Fibroblast of lung (primary cell): ENCODE measurements at places on chromosomes 4 and X. TPM values are rescaled to one million over a fixed set of nuclear protein-coding genes. Genes with fewer than 3 reads are reported as not detected.

DNA sequence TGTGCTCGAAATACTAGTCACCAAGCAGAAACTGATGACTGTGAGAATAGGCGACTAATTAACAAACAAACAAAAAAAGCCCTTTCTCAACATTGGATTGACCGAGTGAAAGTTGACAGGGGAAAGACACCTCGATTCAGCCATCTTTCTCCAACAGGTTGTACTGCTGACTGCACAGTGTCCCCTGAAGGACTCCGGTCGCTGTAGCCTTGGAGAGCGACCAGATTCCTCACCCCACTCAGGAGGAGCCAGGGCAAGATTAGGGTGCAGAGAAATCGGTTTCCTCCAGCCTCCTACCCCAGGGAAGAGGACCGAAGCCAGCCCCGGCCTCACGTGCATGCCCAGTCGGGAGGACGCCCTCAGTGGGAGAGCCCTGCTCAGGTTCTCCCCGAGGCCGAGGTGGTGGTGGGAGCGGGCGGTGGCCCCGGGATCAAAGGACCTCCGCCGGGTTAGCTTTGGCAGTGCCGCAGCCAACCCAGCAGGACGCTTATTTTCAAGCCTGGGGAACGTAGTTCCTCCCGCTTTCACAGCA is 1.1 kb upstream of the RAP1GDS1 start:
- DNase-seq: no peak

DNA sequence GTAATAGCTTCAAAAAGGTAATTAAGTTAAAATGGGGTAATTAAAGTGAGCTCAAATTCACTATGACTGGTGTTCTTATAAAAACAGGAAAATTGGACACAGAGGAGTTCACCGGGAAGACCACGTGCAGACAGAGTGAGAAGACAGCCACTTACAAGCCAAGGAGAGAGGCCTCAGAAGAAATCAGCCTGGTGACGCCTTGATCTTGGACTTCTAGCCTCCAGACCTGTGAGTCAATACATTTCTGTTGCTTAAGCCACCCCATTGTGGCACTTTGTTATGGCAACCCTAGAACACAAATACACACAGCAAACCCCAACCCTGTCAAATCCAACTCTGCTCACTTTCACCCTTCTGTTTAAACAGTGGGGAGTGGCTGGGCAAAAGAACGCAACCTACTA is 4.1 kb upstream of the CD38 start:
- no peak for DNase-seq

DNA sequence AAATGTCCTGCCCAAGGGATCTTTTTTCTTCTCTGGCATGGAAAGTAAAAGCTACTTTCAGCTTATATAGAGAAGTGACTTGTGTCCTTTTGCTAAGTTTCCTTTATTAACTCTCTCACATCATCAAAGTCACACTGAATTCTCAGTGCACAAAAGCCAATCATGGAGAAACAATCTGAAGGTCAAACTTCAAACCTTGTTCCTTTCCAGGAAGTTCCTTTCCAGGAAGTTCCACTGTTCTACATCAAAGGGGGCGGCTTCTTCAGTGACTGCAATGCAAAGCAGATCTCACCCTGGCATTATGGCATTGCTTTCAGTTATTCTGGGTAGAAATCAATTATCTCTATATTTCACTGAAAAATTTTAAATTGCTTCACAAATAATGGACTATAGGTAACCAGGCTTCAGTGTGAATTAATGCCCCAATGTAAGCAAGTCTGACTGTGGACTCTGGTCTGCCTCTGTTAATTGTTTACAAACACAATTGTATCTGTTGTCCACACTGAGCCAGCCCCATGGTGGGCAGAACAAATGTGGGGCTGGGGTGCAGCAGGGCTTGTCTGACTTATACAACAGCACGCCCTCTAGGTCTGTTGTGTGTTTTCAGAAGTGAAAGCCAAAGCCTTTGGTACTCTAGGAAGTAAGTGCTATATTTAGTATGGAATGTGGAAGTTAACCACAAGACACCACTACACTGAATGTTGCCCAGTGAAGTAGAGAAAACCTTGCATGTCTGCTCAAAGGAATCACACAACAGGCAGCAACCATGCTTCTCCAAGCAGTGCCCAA is 98.8 kb downstream of the CDS1 start:
- peak; percentile 90 for DNase-seq

GRCh38 chr4:117447925-117448324 is 362.5 kb upstream of the TRAM1L1 start:
- no peak for DNase-seq

- peak; percentile 59 for DNase-seq
Observed at GRCh38 chr4:109977854-109978501, 65.3 kb downstream of the EGF start.

GRCh38 chr4:137702512-137702911 is 170.2 kb upstream of the PCDH18 start:
- DNase-seq: no peak

DNA sequence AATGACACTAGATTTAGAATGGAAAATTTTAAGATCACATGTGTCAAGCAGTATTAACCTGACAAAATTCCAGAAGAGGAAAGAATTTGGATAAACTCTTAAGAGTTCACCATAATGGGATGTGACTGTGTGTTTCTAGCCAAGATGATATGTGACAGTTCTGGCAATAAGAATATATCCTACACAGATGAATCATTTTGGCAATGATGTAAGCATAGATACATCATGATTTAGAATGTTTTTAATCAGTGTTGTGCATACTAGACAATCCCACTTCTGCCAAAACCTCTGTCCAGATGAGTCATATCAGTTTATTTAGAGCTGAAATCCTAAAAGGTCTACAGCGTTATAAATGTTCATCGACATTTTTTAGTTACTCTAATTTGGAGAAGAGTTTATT is 48.8 kb downstream of the PTCHD1 start:
- peak; percentile 81 for DNase-seq

DNA sequence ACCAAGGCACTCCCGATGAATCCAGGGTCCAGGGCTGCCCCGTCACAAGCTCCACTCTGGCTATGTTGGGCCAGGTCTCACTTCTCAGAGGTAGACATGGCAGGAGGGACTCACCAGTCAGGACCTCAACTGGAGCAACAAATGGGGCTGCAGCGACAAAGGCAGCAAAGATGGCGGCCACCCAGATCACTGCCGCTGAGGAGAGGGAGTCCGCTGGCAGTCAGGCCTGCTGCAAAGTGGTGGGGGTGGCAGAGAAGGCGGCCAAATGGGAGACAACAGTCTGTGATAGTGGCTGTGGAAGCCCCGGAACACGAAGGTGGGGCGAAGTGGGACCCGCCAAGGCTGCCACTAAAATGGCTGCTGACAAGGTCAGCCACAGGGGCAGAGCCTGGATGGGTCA is 143.3 kb upstream of the RADX start:
- no peak for DNase-seq

DNA sequence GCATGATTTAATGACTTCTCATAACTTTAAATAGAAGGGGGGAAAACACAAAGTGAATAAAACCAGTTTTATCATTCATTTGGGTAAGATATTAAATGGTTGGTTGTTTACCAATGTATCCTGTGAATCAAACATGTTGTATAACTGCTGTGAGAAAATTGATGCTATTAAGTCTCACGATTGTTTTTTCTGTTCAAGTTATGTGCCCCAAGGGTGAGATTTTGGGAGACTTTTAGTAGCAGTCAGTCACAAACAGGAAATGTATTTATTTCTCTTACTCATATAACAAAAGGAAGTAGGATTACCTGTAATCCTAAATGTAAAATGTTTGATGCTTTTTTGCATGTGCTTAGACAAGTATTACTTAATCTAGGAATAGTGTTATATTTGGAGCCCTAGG is 39.2 kb downstream of the MTHFD2L start:
- DNase-seq: no peak

DNA sequence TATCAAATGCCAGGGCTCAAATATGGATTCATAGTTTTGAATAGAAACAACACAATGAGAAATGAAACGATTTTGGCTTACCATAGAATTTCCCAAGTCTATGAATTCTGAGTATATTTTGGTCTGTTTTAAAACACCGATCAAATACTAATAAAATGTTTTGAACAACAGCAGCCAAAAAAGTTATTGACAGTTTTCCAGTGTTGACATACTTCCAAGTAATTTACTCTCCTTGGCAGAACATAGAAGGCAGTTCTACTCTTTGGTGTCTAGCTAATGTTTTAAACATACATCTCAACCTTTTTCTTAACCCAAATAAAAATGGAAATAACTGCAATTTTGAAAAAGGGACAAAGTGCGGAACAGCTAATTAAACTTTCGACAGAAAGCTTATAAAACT is 1419.8 kb downstream of the ADGRL3 start:
- no peak for DNase-seq

HSPA4L gene
- 3.9 and 9.9 TPM in 2 replicates for polyA plus RNA-seq

DNA sequence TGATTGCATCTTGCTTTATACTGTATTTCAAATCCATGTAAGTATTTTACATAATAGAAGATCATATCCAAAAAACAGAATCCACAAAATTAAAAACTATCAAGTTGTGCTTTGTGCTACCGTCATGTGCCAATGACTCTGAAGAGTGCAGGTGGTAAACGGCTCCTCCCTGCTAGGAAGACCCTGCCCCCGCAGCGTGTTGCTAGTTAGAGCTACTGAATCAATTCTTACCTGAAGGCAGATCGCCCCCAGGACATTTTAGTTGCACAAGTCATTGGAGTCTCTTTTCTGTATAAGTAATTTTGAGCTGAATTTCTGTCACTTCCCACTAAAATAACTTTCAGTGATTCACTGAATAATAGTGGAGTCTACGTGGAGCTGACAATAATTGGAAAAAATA is 599.5 kb upstream of the ZFP42 start:
- DNase-seq: no peak

- DNase-seq: no peak
Observed at GRCh38 chr4:94202769-94203168, 4.9 kb upstream of the SMARCAD1 start.

GRCh38 chr4:185552254-185552653 is 16.9 kb upstream of the PDLIM3 start:
- no peak for DNase-seq

DNA sequence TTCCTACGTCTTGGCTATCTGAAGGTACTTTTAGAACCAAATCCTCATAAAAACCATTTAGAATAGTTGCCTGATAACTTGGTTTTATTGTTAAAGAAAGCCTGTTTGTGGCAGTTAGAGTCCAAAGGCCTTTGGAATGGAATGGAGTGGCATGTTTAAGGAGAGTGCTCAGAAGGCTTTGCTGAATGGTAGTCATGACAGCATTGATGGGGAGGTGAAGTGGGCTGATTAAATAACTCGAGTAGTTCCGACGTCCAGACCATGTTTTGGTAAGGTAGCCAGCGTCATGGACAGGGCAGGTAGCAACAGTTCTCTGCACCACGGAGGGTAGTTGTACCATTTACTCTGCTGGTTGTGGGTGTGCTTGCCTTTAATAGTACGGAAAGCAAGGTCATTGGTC is 86.3 kb upstream of the CLDN34 start:
- DNase-seq: no peak

DNA sequence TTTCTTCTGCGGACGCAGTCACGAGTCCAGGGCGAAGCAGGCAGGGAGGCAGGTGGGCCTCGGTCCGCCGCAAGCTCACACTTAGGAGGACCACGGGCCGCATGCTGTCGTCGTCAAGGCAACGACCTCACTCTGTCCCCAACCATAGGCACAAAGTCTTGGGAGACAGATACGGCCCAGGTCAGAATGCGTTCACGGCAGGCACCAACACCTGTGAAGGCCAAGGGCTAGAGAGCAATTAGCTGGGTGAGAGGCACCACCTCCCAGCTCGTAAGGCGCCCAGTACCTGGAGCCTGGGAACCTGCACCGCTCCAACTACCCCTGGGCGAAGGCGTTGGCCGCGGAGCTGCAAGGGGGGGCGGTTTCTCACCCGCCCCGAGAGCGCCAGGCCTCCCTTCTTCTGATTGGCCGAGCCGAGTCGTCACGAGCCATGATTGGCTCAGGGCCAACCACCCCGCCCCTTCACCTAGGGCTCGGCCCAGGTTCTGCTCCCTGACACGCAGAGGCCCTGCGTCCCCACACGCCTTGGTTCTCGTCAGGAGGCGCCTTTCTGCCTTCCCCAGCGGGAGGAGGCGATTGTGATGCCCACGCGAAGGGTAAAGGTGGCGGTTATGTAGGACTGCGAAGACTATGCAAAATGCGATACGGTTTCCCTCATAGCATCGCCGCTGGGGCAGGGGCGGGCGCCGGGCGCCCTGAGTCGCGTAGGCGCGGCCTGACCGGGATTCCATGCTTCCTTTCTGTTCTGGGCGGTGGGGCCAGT is at the start of gene CDKL2:
Gene CDKL2, minus strand, starts transcription at position 355 of the 763 bp plus-strand sequence. CDS start 4,540 bp downstream, outside the sequence.
- DNase-seq: peak; percentile 55

- no peak for DNase-seq
Observed at GRCh38 chrX:51834076-51834475, 59.3 kb upstream of the MAGED1 start.

HHIP gene
- 0.52 and 0.59 TPM in 2 replicates for polyA plus RNA-seq

- no peak for DNase-seq
Observed at GRCh38 chrX:112147206-112147605, 64.6 kb upstream of the TRPC5 start.

AMTN gene
- not detected in 2 replicates for polyA plus RNA-seq

DNA sequence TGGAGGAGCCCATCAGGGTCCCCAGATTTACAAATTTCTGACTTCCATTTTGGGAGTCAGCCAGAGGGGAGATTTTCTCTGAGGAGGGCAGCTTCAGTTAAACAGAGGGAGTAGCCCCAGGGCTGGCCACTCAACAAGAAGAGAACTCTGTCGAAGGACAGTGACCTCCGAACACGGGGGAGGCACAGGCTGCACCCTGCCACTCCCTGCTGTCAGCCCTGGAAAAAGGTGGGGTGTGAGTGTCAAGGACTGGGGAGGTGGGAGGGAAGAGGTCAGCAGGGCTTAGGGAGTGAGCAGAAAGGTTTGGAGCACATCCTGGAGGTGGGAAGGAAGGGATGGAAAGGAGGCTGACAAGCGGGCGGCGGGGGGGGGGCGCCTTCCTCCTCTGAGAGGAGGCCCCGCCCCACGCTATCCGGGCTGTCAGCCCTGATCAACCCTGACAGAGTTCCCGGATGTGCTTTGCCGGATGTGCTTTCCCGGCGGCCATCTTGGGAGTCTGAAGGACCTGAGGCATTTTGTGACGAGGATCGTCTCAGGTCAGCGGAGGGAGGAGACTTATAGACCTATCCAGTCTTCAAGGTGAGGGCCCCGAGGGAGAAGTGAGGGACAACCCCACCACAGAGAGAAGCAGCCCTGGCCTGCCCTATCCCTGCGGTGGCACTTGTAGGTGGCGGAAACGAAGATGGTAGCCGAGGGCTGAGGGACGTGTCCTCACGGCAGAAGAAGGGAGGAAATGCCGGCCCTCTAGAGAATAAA is at the start of gene MAGEC1:
Gene MAGEC1, plus strand, starts transcription at position 495 of the 756 bp plus-strand sequence. CDS start 1,179 bp downstream, outside the sequence.
- no peak for DNase-seq

DNA sequence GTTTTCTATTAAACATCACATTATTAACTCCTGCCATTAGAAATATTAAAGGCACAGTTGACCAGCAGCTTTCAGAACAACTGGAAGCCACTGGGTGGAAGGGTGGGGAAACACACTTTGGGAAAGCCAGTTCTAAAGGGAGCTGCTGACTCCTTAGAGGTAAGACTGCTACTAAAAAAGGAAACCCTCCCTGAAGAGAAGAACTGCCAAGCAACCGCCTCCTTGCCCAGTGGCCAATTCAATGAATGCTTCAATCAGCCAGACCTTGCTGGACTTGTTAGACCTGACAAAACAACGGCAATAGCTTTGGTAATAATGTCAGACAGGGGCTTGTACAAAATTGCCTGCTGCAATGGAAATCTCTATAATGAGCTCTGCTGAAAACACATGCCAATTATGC is 15.6 kb downstream of the OPHN1 start:
- DNase-seq: no peak

GRCh38 chr4:7256984-7257810 is 64.9 kb downstream of the SORCS2 start:
- no peak for DNase-seq

GRCh38 chr4:139965789-139966188 is 188.2 kb downstream of the MAML3 start:
- no peak for DNase-seq

- no peak for DNase-seq
Observed at GRCh38 chr4:39648827-39649558, 10.3 kb upstream of the SMIM14 start.
